ENCODE measurements at places on chromosomes 13 and 19.

DNA sequence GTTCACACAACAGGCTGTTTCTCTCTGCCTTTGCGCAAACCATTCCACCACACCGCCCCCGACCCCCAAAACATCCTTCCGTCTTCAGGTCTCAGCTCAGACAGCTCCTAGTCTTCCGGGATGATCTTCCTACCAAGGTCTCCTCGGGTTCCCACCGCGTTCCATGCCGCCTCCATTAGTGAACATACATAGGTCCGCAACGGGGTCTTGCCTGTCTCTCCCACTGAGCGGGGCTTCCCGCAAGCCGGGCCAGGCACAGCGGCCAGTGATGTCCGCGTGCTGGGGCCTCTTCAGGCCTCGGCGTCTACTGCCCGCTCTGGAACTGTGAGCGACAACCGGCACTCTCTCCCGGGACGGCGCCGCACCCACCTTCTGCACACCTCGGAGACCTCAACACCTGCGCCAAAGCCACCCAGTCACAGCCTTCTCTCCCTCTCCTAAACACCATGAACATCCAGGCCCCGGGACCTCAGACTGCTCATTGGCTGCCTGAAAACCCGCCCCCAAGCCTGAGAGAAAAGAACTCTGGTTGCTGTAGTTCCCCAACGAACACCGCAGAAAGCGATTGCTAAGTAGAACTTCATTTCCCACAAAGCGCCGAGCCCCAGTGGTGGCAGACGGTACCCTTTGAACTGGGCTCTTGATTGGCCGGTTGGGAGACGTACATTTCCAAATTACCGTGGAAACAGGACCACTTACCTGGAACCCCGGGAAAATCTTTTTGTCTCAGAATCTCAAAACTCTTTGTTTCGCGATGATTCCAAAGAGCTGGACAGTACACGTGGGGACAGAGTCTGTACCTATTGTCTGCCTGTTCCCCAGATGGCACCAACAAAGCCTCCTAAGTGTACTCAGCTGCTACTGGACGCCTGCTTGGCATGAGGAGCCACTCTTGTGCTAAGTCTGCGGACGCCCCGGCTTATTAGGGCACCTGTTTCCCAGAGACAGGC is 9.5 kb downstream of the DYRK1B start:
- peak; percentile 86 for DNase-seq

DNA sequence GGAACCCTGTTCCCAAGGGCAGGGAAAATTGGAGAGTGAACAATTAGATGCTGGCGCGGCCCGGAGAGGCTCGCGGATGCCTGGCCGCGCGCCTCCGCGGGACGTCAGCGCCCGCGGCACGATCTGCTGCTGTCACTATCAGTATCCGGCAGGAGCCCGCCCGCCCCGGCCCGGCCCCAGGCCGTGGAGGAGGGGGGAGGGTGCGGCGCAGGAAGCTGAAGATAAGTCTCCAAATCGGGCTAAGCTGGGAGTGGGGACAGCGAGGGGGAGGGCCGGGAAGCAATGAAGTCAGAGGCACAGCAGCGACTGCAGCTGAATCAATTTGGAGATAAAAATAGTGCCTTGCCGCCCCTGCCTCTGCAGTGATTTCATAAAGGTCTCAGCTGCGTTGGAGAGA is 441.5 kb upstream of the KLF12 start:
- peak; percentile 27 for DNase-seq

GRCh38 chr19:52648336-52649016 is 10.3 kb upstream of the ZNF83 start:
- DNase-seq: peak; percentile 13

DNA sequence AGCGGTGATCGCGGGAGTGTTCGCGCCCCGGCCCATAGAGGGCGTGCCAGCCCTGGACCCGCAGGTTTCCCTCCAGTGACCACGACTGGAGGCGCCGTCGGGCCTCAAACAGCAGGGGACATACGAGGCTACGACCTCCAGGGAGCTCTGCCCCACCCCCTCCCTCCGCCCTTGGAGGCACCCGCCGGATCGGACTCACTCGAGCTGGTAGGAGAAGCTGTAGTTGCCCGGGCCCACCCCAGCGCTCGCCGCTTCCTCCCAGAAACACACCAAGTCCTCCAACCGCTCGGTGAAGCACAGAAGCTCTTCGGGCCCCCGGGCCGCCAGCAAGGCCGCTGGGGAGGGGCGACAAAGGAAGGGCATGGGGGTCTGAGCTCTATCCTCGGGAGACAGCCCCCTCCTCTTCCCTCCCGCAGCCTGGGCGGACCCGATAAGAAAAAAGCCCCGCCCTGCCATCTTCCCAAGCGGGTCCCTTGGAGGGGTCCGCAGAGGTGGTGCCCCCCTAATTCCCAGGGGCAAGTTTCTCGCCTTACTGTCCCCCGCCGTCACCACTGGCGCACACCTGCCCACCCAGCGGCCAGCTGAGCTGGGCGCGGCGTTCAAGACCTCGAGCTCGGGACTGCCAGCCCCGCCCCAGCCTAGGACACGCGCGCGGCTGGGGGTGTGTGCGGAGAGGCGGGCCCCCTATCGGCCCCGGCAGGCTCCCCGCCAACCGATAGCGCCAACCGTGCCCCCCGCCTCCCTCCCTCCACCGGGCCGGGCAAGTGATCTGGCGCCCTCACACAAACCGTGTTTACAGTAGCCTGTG is 1.0 kb downstream of the EPOR start:
- no peak for DNase-seq

DNA sequence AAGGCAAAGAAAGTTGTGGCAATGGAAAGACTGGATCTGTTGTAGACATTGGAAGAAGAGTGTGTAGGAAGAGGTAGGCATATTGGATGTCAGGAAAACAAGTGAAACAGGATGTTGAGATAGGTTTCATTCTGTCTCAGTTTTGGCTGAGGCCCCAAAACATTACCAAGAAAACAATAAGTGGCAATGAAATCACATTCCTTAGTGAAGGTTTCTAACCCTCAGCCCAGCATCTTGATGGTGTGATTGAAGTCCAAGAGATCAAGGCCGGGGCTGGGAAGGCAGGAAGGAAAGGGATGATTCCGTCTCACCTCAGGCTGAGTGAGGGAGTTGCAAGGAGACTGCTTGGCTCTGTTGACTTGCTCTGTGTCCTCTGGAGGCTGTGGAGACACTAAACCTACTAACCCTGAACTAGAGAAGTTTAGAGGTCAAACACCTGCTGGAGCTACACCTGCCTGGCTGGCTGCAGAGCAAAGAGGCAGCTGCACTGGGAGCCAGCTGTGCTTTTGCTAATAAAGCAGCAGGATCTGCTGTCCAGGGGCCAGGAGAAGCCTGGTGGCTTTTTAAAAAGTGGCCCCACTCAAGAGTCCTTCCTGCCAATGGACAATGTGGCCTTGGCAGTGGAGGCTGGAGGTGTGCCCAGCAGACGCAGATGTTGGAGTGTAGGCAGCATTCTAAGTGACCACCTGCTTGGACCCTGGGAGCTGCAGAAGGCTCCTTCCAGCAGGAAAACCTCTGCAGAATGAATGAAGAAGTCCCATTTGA is 53.6 kb downstream of the DGKH start:
- no peak for DNase-seq

DNA sequence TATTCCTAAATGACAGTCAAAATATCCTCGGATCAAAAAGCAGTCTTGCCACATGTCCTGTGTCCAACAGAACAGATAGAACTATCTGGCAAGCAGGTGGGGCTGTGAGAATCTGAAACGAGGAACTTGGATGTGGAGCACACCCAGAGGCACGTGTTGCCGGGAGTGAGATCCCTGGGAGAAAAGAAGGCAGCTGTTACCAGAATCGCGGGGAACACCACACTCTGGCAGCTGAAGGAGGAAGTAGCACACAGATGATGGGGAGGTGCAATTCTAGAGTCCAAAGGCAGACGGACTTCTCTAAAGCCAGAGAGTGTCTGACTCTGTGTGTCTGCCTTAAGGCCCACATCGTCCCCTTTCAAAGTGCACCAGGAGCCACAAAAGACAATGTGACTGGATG is 22.3 kb downstream of the SLC7A1 start:
- DNase-seq: no peak

GRCh38 chr19:45842198-45842597 is 20.7 kb downstream of the SYMPK start:
- DNase-seq: no peak

GRCh38 chr19:23762884-23763711 is 4.4 kb upstream of the ZNF681 start:
- DNase-seq: no peak

GRCh38 chr19:39670998-39671397 is 15.3 kb downstream of the LGALS16 start:
- DNase-seq: no peak

GRCh38 chr19:18101268-18101667 is 3.7 kb downstream of the MAST3 start:
- no peak for DNase-seq

DNA sequence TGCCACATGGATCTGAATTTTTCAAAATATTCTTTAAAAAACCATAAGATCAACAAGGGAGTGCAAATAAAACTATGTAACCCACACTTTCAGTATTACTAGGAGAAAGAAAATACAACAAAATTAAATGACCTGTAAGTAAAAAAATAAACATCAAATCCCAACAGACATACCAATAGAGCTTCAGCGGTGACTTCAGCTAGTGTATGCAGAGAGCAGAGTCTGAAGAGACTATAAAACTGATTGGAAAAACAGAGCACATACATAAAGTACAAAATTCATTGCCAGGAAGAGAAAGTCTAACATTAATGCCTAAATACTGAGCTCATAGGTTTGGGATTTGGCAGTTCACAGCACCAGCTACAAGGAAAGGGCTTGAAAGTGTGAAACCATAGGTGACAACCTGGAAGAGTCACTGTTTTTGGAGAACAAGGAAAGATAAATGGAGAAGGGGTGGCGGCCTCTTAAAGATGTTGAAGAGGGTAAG is 291.1 kb downstream of the LMO7 start:
- no peak for DNase-seq

DNA sequence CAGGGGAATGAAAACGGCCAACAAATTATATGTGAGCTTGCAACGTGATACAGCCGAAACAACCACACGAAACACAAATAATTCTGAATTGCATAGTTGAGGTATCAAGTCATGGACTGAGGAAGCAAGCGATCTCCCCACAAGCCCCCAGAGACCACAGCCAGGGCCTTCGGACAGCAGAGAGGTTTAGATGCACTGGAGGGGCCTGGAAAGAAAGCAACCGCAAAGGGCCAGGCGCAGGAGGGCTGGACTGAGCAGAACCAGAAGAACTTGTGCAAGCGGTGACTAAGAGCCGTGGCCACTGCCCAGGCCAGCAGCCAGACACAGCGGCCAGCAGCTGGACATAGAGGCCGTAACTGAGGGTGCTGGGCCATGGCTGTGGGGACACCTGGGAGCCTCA is 131.4 kb downstream of the TNFRSF19 start:
- DNase-seq: no peak

DNA sequence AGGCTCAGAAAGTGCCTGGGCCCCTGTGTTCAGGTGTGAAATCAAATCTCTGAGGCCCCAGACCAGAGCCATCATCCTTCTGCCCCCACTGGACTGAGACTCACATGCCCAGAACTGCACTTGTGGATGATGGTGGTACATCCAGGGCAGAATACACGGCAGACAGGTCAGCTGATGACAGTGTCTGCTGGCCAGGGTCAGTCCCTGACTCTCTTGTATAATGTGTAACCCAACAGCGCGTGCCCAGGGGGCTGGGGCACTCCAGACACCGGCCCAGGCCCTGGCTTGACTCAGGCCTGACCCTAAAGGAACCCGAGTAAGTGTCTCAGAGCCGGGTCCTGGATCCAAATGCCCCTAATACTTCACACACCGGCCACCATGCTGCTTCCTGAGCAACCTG is 37.4 kb upstream of the GATAD2A start:
- no peak for DNase-seq

DNA sequence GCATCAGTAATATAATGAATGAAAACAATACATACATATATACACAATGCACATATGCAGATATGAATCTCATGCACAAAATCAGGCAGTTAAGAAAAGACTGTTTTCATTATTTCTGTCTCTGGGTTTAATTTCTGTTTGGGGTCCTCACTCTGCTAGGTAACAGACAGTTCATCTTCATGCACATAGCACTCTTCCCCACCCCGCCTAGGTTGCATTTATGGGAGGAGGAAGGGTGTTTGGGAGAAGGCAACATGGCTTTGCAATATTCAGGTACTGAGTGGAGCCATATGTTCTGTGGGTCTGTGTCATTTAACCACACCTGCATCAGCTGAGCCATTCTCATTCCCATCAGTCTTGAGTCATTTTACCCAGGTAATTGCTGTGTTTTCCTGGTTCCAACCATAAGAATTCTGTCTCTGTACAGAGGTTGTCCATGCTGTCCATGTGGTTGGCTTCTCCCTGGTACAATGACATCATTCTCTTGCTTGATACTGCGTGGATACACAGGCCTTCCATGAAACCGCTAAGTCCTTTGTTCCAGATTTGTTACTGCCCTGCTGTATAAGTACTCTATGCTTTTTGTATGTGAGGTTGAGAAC is 45.3 kb downstream of the RFC3 start:
- DNase-seq: no peak

DNA sequence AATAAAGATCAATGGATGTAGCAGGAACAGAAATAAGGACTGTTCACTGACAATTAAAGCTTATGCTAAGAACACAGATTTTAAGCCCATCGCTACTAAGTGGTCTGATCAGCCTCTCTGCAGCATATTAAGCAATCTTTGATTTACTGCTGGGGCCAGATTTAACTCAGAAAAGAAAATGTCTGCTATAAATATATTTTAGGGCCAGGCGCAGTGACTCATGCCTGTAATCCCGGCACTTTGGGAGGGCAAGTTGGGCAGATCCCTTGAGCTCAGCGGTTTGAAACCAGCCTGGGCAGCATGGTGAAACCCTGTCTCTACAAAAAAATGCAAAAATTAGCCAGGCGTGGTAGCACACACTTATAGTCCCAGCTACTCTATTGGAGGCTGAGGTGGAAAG is 43.0 kb downstream of the METTL21C start:
- DNase-seq: no peak

DNA sequence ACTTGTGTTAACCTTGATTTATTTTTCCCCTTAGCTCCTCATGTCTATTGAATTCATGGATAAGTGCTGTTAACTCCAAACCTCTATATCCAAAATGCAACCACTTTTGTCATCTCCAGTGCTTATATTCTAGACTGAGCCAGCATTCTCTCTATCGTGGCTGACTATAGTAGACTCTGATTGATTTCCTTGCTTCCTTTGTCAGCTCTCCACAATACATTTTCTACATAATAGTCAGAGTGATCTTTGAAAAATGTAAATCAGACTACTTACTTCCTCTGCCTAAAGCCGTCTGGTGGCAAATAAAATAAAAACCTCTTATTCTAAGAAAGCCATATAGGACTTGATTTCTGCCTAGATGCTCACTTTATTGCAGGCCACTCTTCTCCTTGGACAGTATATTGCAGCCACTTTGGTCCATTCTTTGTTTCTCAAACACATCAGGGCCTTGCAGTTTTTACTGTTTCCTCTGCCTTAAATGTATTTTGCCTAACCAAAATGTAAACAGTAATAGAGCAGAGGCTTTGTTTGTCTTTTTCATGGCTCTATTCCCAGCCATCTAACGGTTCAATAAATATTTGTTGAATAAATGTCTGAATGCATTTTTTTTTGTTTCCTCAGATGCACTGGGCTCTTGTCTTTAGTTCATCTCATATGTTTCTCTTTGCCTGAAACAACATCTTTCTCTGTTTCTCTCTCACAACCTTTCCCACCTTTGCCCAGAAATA is 243.6 kb upstream of the CSNK1A1L start:
- DNase-seq: no peak

Data from amniotic stem cell (primary cell).